ENCODE measurements at places on chromosomes 11 and 22.

DNA sequence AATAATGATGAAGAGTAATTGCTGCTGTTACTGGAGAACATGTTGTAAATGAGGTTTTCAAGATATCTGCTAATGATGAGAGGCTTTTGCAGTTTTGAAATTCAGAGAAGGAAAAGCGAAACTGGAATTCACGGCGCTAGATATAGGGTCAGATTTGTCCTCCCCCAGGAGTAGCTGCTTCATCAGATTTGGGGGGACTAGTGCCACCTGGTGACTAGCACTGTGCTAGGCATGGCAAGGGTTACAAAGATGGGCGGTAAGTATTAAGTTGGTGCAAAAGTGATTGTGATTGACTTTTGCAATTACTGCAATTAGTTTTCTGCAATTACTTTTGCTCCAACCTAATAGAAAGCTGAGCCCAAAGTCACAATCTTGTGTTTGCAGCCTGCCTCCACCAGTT lies 879.9 kb upstream of the TENM4 start:
- DNase-seq: no peak

DNA sequence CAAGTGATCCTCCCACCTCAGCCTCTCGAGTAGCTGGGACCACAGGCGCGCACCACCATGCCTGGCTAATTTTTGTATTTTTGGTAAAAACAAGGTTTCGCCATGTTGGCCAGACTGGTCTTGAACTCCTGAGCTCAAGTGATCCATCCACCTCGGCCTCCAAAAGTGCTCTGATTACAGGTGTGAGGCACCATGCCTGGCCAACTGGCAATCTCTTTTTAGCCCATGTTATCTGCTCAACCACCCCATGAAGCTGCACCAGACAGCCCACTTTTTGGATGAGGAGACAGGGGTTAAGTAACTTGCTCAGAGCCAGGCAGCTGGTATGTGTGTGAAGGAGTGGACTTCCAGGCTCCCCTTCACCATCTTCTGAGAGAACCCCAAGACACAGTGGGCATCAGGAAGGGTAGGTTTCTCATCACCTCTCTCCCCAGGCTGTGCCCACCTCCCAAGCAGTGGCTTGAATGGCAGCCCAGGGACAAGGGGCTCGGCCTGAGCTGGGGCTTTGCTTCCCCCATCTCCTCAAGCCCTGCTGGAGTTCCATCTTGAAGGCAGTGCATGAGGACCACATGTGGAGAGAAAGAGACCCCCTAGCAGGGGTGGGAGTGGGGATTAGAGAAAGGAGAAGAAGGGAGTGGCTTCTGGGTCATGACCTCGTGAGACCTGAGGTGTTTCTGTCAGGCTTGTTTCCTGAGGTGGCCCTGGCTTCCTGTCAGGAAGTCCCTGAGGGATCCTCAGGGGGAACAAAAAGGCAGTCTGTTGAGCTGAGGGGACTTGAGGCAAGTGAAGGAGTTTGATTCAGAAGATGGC lies 87.5 kb upstream of the PARVA start:
- DNase-seq: no peak

GRCh38 chr11:45267652-45268299 lies 18.4 kb downstream of the SYT13 start:
- no peak for DNase-seq

DNA sequence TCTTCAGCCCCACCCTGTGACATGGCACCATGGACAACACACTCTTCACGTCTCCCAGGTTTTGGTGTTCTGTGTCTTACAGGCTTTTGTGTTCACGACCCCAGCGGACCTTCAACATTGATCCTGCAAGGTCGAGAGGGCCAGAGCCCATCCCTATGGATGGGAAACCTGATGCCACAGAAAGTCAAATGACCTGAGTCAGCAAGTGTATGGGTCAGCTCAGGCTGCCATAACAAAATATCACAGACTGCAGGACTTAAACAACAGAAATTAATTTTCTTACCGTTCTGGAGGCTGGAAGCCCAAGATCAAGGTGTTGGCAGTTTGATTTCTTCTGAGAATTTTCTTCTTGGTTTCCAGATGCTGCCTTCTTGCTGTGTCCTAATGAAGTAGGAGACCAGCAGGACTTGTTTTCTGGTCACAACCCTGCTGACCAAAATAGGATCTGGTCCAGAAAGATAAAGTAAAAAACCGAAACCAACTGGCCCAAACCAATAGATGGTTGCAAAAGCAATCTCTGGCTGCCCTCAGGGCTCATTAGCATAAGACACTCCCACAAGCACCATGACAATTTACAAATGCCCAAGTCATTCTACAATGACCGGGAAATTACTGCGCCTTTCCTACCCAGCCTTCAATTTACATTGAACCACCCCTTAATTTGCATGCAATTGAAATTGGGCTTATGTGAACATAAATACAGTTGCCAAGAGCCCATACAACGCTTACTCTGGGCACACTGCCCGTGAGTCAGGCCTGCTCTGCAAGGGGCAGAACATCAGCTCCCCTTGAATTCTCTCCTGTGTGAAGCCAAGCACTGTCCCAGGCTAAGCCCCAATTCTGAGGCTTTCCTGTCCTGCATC lies 113.9 kb downstream of the RPS6KA4 start:
- DNase-seq: no peak

Measured in CD4-positive, alpha-beta T cell treated with Interleukin-4 for 4 hours (primary cell).